NCI-H1417 treated with DMSO at 0.1 percent for 48 hours (cell line): ENCODE measurements at places on chromosomes 11 and 22.

- no peak for DNase-seq
These were observed 14.7 kb upstream of the MFRP start for GRCh38 chr11:119361056-119361787.

DNA sequence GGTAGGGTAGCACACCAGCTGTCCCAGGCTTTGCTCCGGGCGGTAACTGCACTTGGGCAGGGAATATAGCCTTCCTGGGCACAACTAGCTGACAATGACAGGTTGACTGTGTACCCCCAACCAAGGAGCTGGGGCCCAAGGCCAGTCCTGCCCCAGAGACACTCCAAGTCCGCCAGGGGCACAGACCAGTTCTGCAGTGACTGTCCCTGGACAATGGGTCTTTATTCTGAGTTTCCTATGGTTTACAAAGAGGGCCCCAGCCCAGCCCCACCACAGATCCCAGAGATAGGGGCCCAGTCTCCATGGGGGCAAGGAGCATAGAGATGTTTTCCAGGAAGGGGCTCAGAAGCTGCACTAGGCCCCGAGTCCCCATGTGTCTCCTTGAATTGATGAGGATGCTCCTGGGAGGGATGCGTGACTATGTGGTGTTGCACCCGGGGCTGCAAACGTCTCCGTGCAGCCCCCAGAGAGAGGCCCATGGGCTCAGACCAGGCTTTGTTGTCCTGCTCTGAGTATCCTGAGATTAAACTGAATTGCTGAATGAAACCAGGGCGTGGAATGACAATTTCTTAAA lies 48.4 kb downstream of the CD6 start:
- no peak for DNase-seq

DNA sequence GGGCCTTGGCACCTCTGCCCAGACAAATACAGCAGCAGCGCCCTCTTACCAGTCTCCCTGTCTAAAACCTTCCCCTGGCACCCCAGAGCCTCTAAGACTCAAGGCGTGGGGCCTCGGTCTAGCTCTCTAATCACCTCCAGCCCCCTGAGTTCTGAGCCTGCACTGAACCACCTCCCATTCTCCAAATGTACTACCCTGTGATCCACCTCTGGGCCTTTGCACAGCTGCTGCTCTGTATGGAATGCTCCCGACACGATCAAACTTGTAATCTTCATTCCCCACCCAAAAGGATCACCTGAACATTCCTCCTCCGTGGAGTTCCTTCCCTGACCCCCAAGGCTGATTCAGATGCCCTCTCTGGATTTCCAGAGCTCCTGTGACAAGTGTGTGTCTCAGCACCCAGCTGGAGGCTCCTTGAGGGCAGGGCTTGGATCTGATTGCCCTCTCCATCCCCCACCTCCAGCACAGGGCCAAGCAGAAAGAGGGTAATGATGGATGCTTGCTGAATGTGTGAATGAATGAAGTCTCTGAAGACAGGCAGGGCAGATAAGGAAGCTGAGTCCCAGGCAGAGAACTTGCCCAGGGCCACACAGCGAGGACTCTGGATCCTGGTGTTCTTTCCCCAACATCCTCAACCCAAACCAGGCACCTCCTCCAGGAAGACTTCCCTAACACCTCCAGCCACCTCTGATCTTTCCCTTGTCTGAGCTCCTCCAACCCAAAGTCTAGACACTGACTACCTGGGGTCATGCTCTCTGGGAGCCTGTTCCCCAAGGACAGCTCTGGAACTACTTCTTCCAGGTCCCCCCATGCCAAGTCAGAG lies 18.3 kb downstream of the STARD10 start:
- DNase-seq: no peak

- no peak for DNase-seq
These were observed 61.9 kb upstream of the BARX2 start for GRCh38 chr11:129313541-129314297.

DNA sequence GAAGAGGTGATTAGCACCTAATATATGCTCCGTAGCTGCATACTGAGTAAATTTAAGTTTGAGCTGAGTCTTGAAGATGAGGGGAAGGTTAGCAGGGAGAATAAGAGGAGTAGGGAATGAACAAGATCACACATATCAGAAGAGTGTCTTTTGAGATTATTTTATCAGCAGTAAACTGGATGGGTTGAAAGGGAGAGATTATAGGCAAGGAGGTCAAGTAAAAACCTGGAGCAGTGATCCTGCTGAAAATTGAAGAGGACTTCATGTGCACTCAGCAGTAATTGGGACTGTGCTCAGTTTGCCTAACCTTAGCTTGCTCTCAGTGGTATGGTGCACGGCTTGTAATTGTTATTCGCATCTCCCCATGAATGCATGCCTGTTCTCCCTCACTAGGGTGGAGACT lies 79.5 kb upstream of the PICALM start:
- DNase-seq: no peak

- peak; percentile 50 for DNase-seq
These were observed 269.9 kb upstream of the SORL1-AS1 start for GRCh38 chr11:121722431-121723245.

DNA sequence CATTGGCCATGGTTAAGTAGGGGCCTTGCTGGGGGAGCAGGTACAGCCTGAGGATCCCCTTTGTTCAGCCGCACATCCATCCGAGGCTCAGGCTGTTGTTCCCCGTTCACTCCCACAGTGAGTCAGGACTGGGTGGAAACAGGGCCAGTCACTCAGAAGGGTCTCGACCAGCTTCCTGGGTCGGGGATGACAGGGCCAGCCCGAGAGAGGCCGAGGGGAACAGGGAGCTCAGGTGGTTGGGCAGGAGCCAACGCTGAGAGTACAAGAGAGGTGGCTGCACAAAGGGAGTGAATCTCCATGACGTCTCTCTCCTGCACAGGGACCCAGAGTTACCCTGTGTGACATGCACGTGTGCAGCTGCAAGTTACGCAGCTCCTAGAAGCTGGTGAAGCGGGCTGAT lies 97.2 kb upstream of the SHANK2 start:
- DNase-seq: no peak

DNA sequence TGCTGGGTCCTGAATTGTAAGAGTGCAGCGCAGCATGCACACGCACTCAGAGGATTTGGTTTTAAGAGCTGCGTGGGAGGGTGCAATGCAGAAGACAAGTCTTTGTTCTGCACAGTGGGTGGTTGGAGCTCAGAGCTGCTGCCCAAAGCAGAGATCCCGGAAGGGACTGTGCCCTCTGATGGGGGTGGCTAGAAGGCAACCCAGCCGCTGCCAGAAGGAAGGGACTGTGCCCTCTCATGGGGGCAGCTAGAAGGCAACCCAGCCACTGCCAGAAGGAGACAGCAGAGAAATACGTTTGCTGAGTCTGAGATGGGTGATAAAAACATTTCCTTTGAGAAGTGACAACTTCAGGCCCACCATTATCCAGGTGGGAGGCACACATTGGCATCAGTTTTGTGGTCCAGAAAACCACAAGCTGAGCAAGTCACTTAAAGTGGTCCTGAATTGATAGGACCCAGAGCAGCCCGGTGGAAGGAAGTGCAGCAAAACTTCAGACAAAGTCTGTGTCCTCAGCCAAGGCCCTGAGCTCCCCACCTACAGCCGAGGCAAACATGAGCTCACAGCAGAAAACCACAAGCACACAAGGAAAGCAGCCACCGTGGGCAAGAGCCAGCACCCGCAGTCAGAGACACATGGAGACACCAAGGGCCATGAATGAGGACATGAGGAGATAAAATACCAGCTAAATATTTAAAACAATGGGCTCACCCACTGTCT lies 4.3 kb downstream of the KRTAP5-6 start:
- no peak for DNase-seq

DNA sequence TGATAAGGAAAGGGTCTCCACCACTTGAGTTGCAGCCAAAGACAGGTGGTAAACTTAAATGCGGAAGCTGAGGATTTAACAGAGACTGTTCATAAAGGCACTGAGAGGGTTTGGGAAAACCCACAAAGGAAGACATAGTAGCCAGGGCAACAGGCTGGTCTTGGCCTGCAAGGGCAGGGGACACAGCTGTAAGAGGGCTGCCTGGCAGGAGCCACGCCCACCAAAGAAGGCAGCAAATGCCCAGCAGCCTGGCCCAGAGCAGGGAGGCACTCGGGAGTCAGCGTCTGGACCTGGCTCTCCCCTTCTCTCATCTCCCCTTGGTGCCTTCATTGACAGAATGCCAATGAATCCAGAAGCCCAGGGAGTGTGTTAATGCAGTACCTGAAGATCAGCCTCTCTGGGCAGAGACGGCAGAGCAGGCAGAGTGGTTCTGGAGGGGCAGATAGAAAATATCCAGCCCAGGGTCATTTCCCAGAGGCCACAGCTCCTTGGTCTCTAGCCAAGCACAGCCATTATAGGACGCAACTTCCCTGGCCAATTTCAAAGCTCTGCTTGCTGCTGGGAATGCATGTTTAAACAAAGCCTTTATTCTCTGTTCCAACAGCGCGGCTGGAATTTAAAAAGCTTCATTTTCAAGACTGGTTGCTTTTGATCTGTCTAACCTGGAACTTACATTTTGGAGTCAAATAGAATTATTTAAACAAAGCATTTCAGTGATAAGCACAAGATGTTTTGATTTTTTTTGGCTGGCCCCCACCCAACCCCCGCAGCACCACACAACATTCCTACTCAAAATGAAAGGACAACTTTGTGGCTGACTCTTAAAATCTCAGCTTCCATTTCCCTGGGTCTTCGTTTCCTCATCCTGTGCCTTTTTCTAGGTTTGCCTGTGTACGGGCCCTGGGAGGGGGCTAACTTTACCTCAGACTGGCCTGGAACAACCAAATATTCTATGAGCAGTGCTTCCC lies 125.6 kb upstream of the LMO1 start:
- no peak for DNase-seq

DNA sequence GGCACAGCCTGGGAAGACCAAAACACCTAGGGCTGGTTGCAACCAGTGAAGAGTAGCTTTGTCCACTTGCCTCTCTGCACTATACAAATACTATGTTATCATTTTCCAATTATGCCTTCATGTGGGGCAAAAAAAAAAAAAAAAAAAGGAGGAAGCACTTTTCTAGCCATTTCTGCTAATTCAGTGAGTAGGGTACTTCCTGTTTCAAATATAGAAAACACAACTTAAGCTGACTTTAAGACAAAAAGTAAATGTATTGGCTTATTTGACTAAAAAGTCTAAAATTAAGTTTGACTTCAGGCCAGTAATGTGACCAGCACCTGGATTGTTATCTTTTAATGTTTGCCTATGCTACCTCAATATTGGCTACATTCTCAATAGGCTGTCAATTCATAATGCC lies 15.3 kb downstream of the CCDC73 start:
- no peak for DNase-seq

- DNase-seq: no peak
These were observed 25.9 kb downstream of the IGSF9B start for GRCh38 chr11:133930767-133931448.

DNA sequence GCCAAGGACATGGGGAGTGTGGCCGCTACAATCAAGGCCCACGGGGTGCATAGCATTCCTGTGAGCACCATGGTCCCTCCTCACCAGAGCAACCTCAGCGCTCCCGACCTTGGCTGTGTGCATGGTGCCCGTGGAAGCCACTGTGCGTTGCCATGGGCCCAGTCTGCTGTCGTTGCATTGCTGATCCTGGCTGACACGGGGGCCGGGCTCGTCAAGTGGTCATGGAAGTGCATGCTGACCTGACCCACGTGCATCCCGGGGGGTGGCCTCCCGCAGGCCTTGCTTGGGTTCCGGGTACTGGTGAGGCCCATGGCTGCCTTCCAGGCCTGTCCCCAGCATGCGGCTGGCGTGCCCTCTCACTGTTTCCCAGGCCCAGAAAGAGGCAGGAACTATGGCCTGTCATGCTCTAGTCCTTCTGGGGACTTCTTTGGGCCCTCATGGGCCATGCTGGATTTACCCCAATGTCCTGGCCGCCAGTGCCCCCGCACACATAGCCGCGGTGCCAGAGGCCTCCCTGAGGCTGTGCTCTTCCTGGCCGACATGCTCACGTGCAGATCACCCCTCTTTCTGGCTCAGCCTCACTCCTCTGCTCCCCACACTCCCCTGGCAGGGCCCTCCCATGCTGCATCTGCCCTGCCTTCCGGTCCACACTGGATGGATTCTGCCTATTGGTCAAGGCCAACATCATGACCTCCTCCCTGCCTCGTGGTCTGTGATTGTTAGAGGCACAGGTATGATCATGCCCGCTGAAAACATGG lies 1258.0 kb downstream of the BRD1 start:
- DNase-seq: no peak

GRCh38 chr22:31302006-31302405 lies 9.7 kb upstream of the PIK3IP1 start:
- DNase-seq: no peak

- no peak for DNase-seq
These were observed 175.2 kb downstream of the MAML2 start for GRCh38 chr11:96167787-96168186.

GRCh38 chr22:22703715-22704114 lies 59.3 kb downstream of the GGTLC2 start:
- no peak for DNase-seq

DNA sequence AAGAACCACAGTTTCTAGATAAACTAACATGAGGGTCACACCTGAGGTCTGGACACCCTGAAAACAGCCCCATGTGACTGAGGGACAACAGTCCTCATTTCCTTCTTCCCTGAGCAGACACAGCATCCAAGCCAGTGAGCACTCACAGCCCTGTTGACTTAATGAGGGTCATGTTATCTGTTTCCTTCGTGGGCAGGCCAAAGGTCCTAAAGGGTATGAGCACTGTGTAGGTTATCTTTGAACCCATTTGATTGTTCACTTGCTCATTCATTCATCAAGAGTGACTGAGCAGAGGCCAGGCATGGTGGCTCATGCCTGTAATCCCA lies 170.7 kb upstream of the B3GAT1 start:
- no peak for DNase-seq

DNA sequence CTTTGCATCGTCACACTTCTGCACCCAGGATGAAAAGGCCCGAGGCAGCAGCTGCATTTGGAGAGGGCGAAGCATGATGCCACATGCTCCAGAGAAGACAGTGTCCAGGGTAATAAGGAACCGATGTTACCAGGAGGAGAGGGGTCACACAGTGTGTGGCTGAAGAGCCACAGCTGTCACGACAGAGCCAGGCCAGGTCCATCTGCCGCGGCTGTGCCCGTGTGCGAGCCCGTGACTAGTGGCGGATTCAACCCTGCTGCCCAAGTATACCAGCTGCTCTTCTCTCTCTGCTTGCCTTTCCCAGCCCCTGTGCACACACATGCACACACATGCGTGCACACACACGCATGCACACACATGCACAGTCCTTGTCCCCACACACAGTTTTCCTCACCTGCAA lies 1432.5 kb downstream of the BRD1 start:
- no peak for DNase-seq

DNA sequence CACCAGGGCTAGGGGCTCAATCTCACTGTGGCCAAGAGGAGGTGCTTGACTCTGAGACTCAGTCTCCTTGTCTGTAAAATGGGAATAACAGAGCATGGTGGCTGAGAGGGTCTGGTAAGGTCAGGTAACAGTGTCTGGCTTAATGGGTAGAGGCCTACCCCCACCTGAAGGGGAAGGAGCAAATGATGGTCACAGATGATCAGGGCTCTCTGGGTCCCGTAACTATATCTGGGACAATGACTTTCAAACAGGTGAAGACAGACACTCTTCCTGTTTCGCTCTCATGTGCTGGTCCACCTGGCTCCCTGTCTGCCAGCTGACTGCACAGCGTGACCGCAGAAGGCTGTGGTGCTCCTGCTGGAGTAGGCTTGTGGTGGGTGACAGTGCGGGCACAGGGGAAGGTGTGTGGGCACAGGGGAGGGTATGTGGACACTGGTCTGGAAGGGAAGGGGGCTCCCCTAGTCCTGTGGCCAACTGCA lies 4.0 kb downstream of the A4GALT start:
- no peak for DNase-seq
